Sigmoid colon (tissue), 7 donors: ENCODE measurements at places on chromosomes 16 and 17. TPM values are rescaled to one million over a fixed set of nuclear protein-coding genes. Genes with fewer than 3 reads are reported as not detected.

DNA sequence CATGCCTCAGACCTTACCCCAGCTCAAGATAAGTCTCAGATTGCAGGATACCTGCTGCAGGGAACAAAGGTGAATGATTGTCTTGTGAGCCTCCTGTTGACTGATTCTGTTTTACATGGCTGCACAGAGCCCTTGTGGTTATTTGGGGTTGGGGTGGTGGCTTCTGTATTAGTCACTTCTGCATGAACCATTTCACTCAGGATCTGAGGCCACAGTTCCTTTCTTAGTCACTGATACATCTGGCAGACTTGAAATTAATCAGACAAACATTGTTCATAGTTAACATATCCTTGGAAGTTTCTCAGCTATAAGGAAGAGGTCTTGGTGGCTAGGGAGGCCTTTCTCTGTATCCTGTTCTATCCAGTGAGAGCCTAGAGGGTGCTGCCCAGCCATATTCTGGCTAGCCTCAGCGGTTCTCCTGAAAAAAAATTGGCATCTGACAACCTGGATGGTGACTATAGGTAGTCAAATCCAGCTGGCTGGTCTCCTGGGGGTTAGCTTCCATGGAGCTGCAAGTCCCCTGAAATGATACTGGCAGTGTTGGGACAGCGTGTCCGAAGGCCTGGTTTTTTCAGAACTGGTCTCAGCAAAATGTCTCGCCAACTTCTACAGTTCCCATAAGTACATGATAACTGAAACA lies 8.4 kb upstream of the PLK1 start:
- no peaks in the 10 kb centered on the region for H3K4me1 ChIP-seq
- H3K27ac ChIP-seq, result no peak overlapping the region
- H3K4me3 ChIP-seq, result no peak overlapping the region
- peaks cover 36% of the 10 kb centered on the region for H3K36me3 ChIP-seq
- no peaks in the 10 kb centered on the region for H3K27me3 ChIP-seq
- DNase-seq, result no peak

- peaks cover 6% of the 10 kb centered on the region for H3K27me3 ChIP-seq
- no peak overlapping the region for H3K4me3 ChIP-seq
- H3K36me3 ChIP-seq, result peaks cover 45% of the 10 kb centered on the region
- peak; percentile 68 for DNase-seq
- H3K4me1 ChIP-seq, result no peaks in the 10 kb centered on the region
Observed at GRCh38 chr17:4004517-4005295, 40.5 kb upstream of the ATP2A3 start.

GRCh38 chr16:11342021-11342855 lies 3.0 kb upstream of the RMI2 start:
- no peak overlapping the region for H3K27ac ChIP-seq
- H3K4me1 ChIP-seq, result peaks cover 17% of the 10 kb centered on the region
- H3K27me3 ChIP-seq, result no peaks in the 10 kb centered on the region
- H3K36me3 ChIP-seq, result no peaks in the 10 kb centered on the region
- H3K4me3 ChIP-seq, result no peak overlapping the region
- no peak for DNase-seq

GRCh38 chr17:12859520-12859919 lies 70.2 kb downstream of the ARHGAP44 start:
- no peaks in the 10 kb centered on the region for H3K36me3 ChIP-seq
- no peak overlapping the region for H3K27ac ChIP-seq
- no peaks in the 10 kb centered on the region for H3K27me3 ChIP-seq
- no peaks in the 10 kb centered on the region for H3K4me1 ChIP-seq

The PROCA1 gene
- 1.3 TPM for total RNA-seq

GRCh38 chr17:73800893-73801292 lies 156.6 kb upstream of the SDK2 start:
- H3K4me3 ChIP-seq, result no peak overlapping the region
- no peak overlapping the region for H3K27ac ChIP-seq
- peaks cover 9% of the 10 kb centered on the region for H3K27me3 ChIP-seq
- H3K4me1 ChIP-seq, result no peaks in the 10 kb centered on the region
- DNase-seq, result no peak

DNA sequence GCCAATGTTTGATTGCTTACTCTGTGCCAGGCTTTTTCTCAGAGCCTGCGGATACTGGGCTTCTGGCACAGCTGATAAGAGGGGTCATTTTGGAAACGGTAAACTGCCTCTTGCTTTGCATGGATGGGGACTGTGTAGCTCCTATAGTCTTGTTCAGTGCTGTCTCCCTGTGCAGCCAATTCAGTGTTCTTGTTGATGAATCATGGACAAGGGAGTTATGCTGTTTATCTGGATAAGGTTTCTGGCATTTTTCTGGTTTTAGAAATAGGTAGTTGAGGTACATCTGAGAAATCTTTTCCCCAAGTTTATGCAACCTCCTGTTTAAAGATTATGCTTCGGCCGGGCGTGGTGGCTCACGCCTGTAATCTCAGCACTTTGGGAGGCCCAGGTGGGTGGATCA lies 16.7 kb upstream of the TANGO6 start:
- H3K4me3 ChIP-seq, result no peak overlapping the region
- H3K36me3 ChIP-seq, result no peaks in the 10 kb centered on the region
- no peaks in the 10 kb centered on the region for H3K27me3 ChIP-seq
- no peak for DNase-seq

The ANKRD13B gene
- total RNA-seq, result 5.4 TPM

The GLIS2 gene
- total RNA-seq, result 6.1 TPM

The PTX4 gene
- total RNA-seq, result not detected

DNA sequence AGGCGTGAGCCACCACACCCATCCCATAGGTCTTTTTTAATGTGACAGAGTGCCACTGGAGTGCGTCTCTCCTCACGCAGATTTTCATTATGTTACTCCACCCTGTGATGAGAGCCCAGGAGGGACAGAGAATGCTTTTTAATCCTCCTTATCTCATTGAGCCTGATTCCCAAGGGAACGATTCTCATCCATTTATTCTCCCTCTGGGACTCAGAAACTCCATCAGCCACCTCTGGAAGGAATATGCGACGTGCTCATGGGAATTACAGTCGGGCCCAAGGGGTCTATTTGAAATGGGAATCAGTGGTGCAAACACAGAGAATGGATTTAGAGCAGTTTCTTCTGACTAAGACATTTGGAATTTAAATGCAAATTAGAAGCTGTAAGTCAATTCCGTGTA lies 155.9 kb upstream of the HSBP1 start:
- no peaks in the 10 kb centered on the region for H3K4me1 ChIP-seq
- H3K4me3 ChIP-seq, result no peak overlapping the region
- H3K27ac ChIP-seq, result no peak overlapping the region
- no peak for DNase-seq

GRCh38 chr17:19939993-19940721 lies 37.5 kb downstream of the AKAP10 start:
- no peak for DNase-seq
- H3K4me3 ChIP-seq, result no peak overlapping the region
- H3K4me1 ChIP-seq, result peaks cover 28% of the 10 kb centered on the region
- no peaks in the 10 kb centered on the region for H3K27me3 ChIP-seq

The ZNF778 gene
- total RNA-seq, result 12.2 TPM

- H3K27ac ChIP-seq, result no peak overlapping the region
- no peaks in the 10 kb centered on the region for H3K27me3 ChIP-seq
- H3K4me1 ChIP-seq, result peaks cover 8% of the 10 kb centered on the region
Observed at GRCh38 chr16:74862743-74863244, 88.2 kb upstream of the FA2H start.

The CBX4 gene
- total RNA-seq, result 7.6 TPM

DNA sequence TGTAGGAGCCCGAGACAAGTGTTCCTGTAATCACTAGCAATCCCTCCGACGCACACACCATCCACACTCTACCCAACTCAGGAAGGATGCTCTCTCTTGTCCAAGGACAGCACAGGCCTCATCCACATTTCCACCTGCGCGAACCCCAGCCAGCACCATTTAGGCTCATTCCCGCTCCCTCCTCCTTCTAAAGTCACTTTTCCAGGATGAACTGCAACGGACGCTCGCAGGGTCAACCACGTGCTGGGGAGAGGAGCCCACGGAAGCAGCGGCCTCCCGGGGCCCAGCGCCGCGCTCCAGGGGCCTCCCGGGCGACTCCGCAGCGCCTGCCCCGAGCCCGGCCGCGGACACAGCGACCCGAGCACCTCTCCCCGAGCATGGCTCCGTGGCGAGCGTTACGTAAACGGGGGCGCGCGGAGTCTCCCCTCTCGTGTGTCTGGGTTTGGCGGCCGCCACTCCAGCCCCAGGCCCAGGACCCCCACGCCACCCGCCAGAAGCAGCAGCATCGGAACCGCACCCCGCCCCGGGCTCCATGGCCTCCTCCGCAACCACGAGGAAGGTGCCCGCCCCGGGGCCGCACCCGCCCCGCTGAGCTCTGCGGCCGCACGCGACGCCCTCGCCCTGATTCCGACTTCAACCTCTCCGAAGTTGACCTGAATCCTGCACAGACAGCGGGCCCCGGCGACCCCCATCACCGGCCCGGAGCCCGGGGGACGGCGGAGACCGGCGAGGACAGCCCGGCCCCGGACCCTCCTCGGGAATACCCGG lies 668 bp downstream of the USP36 start:
- peak; percentile 79 for DNase-seq
- H3K36me3 ChIP-seq, result peaks cover 33% of the 10 kb centered on the region
- peak overlapping the region; percentile 100 for H3K27ac ChIP-seq
- peak overlapping the region; percentile 74 for H3K4me3 ChIP-seq

DNA sequence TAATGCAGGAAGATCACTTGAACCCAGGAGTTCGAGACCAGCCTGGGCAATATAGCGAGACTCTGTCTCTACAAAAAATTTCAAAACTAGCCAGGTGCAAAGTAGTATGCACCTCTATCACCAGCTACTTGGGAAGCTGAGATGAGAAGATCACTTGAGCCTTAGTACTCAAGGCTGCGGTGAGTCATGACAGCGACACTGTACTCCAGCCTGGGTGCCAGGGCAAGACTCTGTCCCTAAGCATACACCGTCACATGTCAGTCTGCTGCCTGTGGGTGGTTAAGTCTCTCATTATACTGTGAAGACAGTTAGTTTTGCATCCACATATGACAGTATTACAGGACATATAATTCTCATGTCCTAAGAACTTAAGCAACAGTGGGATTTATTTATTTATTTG lies 21.8 kb downstream of the NMRAL1 start:
- H3K4me1 ChIP-seq, result no peaks in the 10 kb centered on the region
- H3K27ac ChIP-seq, result no peak overlapping the region
- H3K4me3 ChIP-seq, result no peak overlapping the region
- H3K36me3 ChIP-seq, result peaks cover 54% of the 10 kb centered on the region
- no peaks in the 10 kb centered on the region for H3K27me3 ChIP-seq
- DNase-seq, result no peak

DNA sequence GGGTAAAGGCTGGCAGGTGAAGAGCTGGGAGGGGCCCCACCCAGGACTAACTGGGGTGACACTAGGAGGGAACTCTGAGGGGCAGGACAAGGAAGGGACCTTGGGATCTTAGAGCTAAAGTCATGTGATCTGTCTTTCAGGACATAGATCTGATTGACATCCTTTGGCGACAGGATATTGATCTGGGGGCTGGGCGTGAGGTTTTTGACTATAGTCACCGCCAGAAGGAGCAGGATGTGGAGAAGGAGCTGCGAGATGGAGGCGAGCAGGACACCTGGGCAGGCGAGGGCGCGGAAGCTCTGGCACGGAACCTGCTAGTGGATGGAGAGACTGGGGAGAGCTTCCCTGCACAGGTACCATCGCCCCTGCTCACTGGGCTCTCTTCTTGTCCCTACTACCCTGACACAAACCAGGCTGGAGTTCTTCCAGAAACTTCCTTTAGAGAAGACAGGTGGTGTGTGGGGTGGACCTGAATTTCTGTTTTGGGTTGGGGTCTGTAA lies 8.1 kb downstream of the NFE2L1 start:
- H3K4me3 ChIP-seq, result no peak overlapping the region
- DNase-seq, result no peak
- H3K4me1 ChIP-seq, result no peaks in the 10 kb centered on the region
- peak overlapping the region; percentile 10 for H3K27ac ChIP-seq
- H3K36me3 ChIP-seq, result peaks cover 61% of the 10 kb centered on the region
- H3K27me3 ChIP-seq, result no peaks in the 10 kb centered on the region

DNA sequence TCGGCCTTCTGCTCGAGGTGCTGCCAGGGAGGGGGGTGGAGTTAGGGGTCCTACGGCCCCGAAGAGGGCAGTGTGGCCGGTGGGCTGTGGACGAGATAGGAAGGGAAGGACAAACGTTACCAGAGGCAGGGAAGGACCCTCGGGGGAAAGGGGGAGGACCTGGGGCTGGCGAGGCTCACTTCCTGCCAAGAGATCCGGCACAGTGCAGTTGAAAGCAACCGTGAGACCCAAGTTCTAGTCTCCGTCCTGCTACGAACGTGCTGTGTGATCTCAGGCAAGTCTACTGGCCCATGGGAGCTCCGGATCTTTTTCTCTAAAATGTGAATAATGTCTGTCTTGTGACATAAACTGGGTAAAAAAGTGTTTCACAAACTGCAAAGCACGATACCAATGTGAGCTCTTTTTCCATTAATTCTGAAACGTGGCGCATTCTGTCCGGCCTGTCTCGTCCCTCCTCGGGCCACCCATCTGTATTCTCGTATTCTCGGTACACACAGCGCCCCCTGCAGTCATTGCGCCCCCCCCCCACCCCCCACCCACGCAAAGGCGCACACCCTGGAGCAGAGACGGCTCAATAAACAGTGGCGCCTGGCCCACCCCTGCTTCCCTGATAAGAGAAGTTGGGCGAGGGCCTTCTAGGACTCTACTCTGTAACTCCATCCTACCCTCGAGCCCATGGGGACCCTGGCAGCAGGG lies 8.8 kb downstream of the CYGB start:
- H3K4me3 ChIP-seq, result no peak overlapping the region
- H3K27me3 ChIP-seq, result peaks cover 16% of the 10 kb centered on the region
- peaks cover 39% of the 10 kb centered on the region for H3K4me1 ChIP-seq
- H3K36me3 ChIP-seq, result no peaks in the 10 kb centered on the region
- no peak for DNase-seq

GRCh38 chr17:49587366-49588073 lies 11.8 kb downstream of the NXPH3 start:
- no peaks in the 10 kb centered on the region for H3K27me3 ChIP-seq
- DNase-seq, result peak; percentile 50
- peaks cover 27% of the 10 kb centered on the region for H3K36me3 ChIP-seq
- H3K27ac ChIP-seq, result no peak overlapping the region
- H3K4me1 ChIP-seq, result peaks cover 6% of the 10 kb centered on the region

DNA sequence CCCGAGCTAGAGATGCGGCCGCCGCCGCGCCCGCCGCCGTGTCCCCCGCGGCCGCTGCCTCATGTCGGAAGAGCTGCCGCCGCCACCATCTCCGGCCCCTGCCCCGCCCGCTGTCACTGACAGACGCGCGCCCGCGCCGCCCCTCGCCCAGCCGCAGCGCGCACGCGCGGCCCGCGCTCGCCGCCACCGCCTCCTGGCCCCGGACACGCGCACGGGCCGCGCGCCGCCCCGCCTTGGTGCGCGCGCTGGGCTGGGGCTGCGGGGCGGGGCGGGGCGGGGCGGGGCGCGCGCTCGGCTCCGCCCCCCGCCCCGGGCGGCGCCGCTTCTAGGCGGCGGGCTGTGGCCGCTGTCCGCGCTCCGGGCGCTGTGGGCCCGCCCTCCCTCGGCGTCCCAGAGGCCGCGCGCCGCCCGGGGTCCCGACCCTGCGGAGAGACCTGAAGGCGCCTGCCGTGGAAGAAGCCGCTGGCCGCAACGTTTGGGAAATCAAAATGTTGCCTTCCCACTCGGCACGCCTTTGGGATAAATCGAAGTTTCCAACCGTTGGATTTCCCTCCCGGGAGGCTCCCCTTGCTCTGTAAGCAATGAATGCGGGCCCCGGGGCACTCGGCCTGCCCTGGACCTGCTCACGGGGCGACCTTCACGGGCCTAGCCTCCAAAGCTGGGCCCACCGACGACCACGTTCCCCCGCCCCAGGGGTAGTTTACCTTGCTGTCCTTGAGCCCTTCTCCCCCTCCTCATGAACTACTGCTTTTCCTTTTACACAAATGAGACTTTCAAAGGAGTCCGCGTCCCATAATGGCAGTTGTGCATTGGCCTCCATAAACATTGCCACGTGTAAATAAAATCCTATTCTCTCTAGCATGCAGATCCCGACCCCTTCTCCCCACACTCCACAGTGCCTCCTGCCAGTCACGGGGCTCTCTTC lies at the start of gene ADCY9:
Gene ADCY9 (minus strand): TSS at position 118 of the 925 bp plus-strand sequence. CDS start 1,000 bp downstream, outside the sequence.
- peak within 1 kb of the TSS; percentile 53 for H3K4me3 ChIP-seq
- no peaks in the 10 kb centered on the region for H3K4me1 ChIP-seq
- H3K36me3 ChIP-seq, result no peaks in the 10 kb centered on the region
- DNase-seq, result peak; percentile 85
